ENCODE measurements at places on chromosomes 7 and 10.

GRCh38 chr7:15836041-15836440, 149.6 kb upstream of the MEOX2 start:
- no peak for DNase-seq

DNA sequence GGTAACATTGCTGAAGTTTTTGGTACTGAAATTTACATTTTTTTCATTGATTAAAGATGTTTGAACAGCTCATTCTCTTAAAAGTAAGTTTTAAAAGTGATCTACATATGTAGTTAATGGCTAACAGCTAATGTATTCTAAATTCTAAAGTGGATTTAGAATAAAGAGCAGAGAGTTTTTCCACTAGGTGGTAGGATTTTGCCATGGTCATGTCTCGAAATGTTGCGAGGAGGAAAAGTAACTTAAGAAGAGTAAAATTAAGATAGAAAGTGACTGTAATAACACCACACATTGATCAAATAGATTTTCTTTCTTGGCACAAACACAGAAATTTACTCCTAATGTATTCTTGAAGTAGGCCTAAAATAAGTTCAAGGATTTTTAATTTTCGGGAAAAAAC, 19.8 kb downstream of the LSMEM1 start:
- no peak for DNase-seq

DNA sequence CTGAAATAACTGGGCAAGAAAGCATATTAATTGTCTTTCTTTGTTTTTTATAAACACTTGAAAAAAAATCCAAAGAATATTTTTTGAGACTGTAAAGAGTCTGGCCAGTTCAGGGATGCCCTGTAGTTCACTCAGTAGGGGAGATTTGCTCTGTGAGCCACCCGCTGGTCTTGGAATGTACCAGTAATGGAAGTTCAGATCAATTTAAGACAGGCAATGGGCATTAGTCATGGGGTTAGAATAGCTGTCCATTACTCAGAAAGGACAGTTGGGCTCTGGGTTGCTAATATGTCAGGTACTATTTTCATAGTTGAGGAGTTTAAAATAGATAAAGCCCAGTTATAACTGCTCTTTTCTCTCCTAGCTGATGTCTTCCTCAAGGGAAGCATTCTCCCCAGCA, 38.7 kb downstream of the A1CF start:
- no peak for DNase-seq

- DNase-seq: no peak
Measured at GRCh38 chr10:36391405-36391804, 734.0 kb upstream of the ANKRD30A start.

DNA sequence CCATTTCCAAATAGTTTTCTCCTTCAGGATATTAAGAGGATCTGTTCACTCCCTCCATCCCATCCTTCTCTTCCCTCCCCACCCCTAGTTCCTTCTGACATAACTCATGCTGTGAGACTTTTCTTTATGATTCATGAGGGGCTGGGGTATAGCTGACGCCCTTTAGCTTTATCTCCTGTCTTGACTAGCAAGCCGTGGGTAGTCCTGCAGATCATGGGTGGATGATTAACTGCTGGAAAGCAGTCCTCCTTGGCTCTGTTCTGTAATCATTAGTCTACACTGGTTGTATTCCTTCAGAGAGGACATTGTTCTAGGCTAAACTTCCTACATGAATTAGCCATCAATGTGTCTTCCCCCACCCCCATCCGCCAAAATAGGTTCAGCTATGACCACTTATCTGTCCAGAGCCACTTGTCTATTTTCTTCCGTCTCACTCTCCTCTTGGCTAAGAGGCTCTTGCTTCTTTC, 135.4 kb downstream of the LRRC4 start:
- DNase-seq: no peak

GRCh38 chr10:65491799-65492198, 1434.0 kb upstream of the LRRTM3 start:
- no peak for DNase-seq

DNA sequence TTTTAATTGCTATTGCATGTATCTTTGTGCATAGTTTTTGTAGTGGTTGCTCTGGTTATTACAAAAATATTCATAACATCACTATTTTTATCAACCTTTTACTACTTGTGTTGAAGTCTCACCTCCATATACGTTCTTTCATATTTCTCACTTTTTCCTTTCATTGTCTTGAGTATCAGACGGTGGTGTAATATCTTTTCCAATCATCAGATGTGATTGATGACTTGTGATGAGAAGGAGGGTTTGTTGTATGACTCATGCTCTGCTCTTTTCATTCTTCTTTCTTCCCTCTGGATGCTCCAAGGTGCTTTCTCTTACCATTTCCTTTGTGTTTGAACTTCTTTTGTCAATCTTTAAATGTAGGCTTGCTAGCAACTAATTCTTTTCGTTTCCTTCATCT, 310.2 kb downstream of the TNS3 start:
- DNase-seq: no peak
